ENCODE measurements at places on chromosomes 5 and 9.

GRCh38 chr9:124350494-124351263 is 64.6 kb downstream of the PSMB7 start:
- no peak for DNase-seq

GRCh38 chr5:136622747-136623146 is 257.4 kb upstream of the TRPC7 start:
- no peak for DNase-seq

DNA sequence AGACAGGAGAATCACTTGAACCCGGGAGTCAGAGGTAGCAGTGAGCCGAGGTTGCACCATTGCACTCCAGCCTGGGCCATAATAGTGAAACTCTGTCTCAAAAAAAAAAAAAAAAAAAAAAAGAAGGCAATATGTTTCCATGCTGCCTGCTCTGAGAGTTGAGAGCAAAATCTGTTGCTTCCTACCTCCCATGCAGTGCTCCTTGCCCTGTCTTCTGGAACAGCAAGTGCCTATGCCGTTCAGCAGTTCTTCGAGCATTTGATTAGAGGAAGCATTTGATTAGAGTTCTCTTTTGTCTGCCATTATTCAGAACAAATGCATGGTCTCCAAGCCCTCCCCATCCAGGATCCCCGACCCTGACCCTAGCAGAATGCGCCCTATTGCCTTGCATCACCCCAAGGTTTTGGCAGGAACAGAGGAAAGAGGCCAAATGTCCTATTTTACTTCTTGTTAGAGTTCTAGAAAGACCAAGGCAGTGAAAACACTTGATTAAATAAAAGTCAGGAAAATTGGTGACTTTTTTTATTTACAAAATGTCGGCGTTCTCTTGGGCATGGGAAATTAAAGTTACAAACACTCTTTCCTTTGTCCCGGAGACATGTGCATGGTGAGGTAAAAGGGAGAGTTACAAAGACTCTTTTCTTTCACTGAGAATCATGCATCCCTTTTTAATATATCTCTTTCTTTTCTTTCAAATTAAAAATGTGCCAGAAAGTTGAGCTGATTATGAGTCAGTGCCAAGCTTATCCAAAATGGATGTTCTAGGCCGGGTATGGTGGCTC is 27.8 kb upstream of the FSD1L start:
- no peak for DNase-seq

GRCh38 chr9:88161144-88161543 is 22.9 kb upstream of the SPATA31C2 start:
- no peak for DNase-seq

- peak; percentile 44 for DNase-seq
These were observed 197.3 kb upstream of the CLINT1 start for GRCh38 chr5:158056130-158056825.

GRCh38 chr9:134187110-134187531 is 22.8 kb upstream of the RNU6ATAC start:
- no peak for DNase-seq

DNA sequence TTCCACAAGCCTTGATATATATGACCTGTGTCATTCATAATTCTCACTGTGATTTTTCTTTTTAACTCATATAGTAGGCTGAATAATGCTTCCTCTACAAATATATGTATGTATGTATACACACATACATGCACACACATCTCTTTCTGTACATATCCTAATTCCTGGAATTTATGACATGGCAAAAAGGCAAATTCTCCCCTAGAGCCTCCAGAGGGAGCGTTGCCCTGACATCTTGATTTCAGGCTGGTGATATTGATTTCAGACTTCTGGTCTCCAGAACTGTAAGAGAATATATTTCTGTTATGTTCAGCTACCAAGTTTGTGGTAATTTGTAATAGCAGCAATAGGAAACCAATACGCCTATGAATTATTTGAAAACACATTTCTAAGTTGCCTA is 166.6 kb upstream of the GAS1 start:
- DNase-seq, result no peak

GRCh38 chr9:8980496-8981013 is 1181.0 kb upstream of the DMAC1 start:
- no peak for DNase-seq

DNA sequence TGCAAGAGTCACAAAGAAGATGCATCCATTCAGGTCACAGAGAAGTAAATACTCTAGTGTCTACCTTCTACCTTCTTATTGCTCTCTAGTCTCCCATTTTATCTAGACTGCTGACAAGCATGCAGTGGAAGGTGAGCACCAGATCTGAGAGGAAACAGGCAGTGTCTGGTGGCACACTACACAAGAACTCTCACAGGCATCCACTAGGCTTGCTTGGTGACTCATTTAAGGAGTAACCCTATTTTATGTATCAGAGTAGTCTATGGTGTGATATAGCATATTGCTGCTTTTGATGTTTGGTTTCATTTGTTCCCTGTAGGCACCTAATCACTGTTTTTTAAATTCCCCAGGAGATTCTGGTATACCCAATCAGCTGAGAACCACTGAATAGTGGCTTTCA is 1.6 kb upstream of the THBS4 start:
- DNase-seq, result no peak

DNA sequence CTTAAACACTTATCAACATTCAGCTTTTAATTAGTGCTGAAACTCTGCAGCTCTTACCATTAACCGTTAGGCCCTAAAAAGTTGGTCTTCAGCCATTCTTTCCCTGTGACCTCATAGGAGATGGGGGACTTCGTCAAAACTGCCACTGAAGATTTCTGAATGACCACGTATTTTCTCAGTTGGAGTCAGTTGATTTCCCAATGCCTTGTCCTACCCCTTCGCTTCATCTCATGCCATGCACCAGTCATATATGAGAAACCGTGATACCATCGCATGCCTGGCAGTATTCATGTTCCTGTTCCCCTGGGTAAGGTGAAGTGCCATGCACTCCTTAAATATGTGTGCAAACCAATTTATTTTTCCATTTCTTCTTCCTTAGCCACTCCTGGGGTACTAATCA is 10.8 kb upstream of the ZFR start:
- no peak for DNase-seq

DNA sequence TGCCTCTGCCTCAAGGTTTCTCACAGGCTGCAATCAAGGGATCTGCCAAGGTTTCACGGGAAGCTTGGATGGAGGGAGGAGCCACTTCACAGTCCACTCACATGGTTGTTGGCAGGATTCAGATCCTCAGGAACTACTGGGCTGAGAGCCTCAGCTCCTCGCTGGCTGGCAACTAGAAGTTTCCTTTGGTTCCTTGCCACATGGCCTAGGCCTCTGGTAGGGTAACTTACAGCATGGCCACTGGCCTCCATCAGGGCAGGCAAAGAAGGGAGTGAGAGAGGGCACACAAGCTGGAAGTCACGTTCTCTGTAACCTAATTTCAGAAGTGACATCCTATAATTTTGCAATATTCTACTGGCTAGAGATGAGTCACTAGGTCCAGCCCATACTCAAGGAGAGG is 32.2 kb downstream of the SPOCK1 start:
- peak; percentile 45 for DNase-seq

- DNase-seq, result no peak
These were observed 228.9 kb upstream of the MVB12B start for GRCh38 chr9:126097679-126098078.

DNA sequence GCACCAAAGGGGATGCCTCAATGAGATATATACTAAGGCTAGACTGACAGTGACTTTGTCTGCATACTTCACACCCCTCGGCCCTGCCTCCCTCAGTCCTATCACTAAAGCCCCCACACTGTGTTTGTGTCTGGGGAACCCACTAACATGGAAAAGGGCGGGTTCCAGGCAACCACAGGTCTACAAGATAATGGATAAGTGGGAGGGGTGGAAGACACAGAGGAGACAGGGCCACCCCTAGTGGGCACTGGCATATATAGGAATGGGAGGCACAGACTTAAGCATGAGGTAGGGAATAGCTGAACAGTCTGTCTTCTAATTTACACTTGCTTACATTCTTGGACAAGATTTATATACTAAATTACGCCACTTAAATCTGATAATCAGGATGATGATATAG is 74.0 kb downstream of the SLIT3 start:
- DNase-seq, result no peak

DNA sequence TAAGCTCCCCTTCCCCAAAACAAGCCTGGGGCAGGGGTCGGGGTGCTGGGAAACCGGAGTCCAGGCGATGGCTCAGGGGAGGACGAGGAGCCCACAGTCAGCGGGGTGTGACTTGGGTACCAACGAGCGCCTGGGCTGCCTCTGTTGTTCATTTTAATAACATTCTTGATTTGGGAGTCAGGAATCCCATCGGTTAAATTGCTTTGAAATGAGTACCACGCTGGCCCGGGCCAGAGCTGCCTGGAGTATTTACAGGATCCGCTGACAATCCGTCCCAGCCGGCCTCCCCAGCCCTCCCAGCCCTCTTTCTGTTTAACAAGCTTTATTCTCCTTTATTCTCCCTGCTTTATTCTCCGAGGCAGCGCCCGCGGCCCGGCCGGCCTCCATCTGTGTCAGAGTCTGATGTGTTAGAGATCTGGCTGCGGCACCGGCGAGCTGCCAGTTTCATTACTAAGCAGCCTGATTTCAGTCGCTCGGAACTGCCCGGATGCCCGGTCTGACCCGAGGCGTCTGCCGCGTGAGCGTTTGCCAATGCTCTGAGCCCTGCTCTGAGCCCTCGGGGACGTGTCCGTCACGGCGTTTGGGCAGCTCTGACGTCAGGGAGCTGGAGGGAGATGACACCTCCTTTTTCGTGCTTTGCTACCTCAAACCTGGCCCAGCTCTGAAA is 16.5 kb upstream of the QRFP start:
- peak; percentile 76 for DNase-seq

- DNase-seq, result no peak
These were observed 176.4 kb upstream of the CHD1 start for GRCh38 chr5:99105216-99105615.

DNA sequence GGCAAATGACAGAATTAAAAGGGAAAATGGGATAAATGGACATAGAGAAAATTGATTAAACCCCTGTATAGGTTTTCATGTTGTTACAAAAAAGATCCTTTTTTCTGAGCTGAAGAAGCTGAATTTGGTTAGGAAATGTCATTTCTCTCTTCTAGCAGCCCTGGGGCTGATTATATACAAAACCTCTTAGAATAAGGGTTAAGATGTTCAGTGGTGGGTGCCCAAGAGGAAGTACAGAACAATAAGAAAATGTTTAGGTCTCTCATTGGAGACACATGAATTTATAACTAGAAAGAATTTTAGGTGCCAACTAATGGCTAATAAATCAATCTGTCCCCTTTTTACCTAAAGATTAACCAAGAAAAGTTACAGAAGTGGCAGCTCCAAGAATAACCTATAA is 14.2 kb downstream of the ABHD17B start:
- no peak for DNase-seq

DNA sequence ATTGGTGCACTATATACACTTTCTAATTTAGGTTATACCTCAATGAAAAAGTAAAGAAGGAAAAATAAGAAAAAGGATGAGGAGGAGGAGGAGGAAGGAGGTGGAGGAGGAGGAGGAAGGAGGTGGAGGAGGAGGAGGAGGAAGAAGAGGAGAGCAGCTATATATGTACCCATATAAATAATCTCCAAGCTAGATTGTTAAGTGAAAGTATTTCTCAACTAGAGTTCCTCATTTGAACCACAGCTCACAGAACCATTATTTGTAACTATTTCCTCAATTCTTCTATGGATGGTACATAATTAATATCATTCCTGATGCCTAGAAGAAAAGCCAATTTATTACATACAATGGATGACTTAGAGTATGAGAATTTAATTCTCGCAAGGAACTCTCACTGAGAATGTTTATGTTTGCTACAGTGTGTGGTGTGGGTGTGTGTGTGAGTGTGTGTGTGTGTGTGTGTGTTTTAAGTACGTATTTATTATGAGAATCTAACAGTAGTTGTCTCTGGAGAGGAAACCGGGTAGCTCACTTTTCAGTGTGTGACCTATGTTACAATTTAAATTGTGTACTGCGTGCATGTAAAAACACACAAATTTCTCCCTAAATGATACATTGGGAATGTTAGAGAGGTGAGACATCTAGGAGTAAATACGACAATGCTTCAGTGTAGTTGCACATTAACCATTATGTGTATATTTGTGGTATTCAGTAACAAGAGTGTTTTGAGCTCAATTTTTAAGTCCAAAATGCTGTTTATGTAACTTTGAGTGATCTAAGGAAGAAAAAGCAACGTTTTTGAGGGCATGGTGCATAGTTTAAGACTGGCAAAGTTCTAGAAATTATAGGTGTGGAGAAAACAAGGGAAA is 20.2 kb upstream of the NREP start:
- no peak for DNase-seq

- peak; percentile 52 for DNase-seq
These were observed 1053.5 kb downstream of the NR2F1-AS1 start for GRCh38 chr5:92527311-92528078.

DNA sequence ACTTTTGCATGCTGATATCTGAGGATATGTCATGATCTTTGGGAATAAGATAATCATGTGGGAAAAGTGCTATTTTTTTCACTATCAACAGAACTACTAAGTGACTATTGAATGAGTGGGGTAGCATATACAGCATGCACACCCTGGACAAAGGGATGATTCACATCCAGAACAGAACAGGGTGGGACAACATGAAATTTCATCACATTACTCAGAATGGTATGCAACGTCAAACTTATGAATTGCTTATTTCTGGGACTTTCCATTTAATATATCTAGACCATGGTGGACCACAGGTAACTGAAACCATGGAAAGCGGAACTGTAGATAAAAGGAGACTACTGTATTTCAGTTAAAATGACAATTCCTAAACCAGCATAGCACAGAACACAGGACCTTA is 370.0 kb downstream of the HINT1 start:
- no peak for DNase-seq

- DNase-seq, result peak; percentile 81
These were observed 48.2 kb upstream of the RPL26L1 start for GRCh38 chr5:172910828-172911627.

DNA sequence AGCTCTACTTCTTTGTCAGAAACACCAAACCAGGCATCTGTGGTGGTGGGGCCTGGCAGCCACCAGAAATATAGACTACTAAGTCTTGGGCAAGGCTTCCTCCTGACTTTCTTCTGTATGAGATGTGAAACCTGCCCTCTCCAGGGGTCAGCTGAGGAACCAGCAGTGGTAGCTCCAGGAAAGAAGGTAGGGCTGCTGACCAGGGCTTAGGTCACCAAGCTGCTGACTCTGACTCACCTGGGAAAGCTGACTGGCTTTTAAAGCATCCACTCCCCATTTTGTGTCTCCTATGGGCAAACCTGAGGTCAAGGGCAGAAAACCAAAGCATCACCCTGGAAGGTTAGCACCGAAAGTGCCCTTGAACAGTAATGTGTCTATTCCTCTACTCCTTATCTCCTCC is 10.4 kb upstream of the SH3TC2 start:
- no peak for DNase-seq

DNA sequence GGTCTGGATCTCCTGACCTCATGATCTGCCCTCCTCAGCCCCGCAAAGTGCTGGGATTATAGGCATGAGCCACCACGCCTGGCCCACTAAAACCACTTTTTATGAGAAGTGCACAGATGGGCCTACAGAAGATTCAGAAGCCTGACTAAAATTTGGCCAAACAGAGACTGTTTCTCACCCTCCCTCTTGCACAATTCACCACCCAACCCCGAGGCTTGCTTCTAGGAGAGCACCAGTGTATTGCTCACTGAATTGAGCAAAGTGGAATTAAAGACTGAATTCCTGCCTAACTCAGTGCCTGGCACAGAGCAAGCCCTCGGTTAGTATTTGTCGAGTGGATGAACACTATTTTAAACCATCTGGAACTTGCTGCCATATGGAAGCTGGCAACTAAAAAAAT is 3.4 kb upstream of the DCTN4 start:
- DNase-seq, result no peak

All from AG10803 (cell line).